Cortex of kidney (tissue), 1 donor: ENCODE measurements at places on chromosomes 12 and 14.

GRCh38 chr12:121184425-121184824 lies 25.5 kb upstream of the P2RX4 start:
- no peak for DNase-seq

DNA sequence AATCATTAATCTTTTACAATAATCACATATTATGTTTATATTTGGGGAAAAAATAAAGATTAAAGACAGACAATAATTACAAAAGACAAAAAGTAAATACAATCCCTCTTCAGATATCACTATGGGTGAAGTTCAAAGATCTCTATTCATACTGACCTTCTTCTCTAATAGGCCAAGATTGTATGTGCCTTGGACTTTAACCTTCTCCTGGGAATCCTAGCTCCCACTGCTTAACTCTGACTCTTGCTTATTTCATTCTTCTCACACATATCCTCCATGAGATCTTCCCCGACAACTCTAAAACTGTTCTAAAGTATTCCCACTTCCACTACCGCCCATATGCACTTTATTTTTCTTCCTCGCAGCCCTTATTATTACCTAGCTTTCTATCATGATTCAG lies 83.8 kb downstream of the EEA1 start:
- DNase-seq, result no peak

DNA sequence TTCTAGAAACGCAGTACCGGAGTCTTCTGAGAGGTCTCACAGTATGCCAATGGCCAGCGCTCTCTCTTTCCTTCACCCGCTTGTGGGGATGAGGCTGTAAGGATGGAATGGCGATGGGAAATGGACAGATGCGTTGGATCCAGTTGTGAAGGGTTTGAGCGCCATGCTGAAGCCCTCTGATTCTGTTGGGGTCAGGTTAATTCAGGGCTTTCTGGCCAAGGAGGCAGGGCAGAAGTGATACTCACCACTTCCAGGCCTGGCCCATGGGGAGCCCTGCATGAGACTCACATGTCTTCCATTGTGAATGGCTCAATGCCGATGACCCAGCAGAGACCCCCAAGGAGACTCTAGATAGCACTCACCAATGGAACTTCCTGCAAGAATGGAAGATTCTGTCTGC lies 114.3 kb downstream of the BCL11B start:
- DNase-seq, result no peak

- no peak for DNase-seq
These were observed 123.2 kb downstream of the FBXL14 start for GRCh38 chr12:1471224-1471623.

DNA sequence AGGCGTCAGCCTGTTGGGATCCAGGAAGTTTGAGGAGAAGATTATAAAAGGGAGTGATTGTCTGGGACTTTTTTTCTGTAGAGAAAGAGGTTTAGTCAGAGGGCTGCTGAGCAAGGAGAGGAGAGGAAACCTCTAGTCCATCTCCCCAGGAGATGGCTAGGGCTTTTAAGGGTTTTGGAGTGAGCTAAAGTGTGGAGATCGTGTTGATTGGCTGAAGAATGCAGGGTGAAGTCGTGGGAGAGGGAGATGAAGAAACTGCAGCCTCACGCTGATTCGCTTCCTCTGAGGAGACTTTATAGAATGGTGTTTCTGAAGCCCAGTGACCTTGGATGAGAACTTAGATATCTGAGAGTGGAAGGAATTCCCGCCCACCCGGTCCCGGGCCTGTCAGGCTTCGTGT lies 193.7 kb upstream of the PWP1 start:
- no peak for DNase-seq

DNA sequence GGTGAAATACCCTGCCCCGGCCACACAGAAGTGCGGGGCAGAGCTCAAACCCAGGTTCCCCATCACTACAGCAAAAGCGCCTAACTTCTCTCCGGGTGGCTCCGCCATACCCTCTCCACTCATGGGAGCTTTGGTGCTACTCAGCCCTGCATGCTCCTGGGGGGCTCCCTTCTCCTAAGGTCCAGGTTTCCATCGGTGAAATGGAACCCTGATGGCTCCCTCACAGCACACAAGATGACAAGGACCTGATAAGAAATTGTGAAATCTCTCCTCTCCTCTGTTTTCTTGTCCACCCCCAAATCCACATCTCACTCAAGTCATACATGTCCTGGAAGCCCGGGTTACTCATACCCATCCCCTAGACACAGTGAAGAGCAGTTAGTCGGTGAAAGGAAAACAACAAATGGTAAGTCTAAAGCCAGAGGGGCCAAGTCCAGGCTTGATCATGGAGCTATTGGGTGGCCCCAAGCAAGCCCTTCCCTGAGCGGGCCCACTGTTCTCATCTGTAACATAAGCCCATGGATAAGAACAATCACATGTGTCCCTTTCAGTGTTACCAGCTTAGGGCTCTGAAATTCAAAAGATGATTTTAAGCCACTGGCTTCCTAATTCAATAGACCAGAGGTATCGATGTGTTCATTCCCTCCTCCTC lies 317.5 kb downstream of the BCL11B start:
- no peak for DNase-seq

GRCh38 chr14:44798386-44799242 lies 163.1 kb downstream of the KLHL28 start:
- DNase-seq, result no peak

GRCh38 chr14:103624860-103625259 lies 4.2 kb upstream of the KLC1 start:
- no peak for DNase-seq

DNA sequence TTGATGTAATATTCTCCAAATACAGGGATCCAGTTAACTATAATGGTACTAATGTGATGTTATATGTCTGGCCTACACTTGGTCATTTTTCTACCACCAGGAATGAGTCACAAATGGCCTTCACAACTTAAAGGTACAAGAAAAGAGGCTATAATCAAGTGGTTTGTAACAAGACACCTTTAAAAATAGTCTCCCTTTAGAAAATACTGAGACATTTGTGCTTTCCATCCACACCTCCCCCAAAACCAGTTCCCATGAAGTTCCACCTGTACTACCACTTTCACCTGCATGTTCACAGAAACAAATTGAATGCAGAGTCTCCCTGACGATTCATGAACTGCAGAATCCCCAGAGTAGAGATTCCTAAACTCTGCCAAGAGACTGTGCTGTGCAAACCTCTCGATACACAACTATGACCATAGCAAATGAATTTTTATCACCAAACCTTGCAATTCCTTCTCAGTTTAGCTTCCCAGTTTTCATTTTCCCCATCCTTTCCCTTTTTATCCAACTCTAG lies 6.0 kb downstream of the BTG1 start:
- no peak for DNase-seq

DNA sequence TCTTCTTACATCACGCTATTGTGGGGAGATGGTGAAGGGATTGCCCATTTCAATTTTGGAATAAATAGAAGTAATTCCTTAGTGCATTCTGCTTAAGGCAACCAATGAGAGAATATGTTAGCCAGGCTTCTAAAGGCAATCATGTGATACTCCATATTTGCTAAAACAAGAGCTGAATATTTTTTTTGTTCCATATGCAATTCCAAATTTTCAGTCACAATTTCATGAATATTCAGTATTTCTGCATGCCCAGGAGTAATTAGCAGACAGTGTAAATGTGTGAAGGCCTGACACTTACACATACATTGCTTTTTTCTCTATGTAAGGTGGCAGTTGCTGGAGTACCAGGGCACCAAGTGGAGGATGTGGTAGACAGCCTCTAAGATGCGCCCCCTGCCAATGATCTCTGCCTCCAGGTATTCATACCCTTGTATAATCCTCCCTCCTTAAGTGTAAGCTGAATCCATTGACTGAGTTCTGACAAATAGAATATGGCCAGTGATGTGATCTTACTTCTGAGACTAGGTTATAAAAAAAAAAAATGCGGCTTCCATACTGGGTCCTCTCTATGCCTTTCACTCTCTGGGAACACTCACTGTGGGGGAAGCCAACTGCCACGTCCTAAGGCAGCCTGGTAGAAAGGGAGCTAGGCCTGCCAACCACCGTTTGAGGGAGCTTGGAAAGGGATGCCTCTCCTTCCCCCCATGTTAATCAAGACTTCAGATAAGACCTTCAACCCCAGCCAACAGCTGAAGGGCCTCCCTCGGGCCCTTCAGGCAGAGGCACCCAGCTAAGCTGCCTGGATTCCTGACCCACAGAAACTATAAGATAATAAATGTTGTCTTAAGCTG lies 62.7 kb upstream of the PTGR2 start:
- no peak for DNase-seq

DNA sequence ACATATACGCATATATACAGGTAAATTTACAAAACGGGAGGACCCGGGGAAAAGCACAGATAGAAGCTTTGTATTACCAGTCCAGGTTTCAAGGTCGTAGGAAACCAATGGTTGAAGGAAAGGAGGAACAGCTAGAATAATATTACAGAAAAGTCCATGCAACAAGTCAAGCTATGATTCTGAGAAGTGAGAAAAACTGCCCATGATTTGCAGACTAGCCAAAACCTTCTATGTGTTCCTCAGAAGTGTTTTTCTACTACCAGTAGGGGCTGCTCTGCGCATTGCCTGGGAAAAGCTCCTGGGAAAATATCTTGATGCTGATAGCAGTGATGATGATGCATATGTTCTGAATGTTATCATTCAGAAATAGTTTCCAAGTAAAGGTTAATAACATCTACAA lies 2.2 kb downstream of the PDZRN4 start:
- DNase-seq, result no peak

GRCh38 chr12:68111995-68112394 lies 47.5 kb downstream of the IFNG start:
- no peak for DNase-seq
